ENCODE measurements at places on chromosomes 5 and 9. TPM values are rescaled to one million over a fixed set of nuclear protein-coding genes. Genes with fewer than 3 reads are reported as not detected.

GRCh38 chr9:976943-977837 is 735 bp downstream of the DMRT3 start:
- DNase-seq: peak; percentile 65

Gene LHX2
- 0.19 TPM for total RNA-seq

DNA sequence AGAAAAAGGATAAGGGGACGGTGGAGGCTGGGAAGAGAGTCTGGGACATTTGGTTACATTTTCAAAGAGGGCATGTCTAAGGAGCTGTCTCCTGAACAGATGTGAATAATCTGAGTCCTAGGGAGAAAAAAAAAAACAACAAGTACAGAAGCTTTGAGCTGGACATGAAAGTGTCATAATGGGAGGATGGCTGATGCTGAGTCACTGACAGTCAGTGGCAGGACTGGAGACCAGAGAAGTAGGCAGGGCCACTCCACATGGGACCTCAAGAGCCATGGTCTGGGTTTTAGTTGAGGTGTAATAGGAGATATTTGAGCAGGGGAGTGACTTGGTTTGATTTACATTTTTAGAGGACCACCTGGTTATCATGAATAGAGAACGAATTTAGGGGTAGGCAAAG is 70.6 kb downstream of the DPYSL3 start:
- no peak for DNase-seq

GRCh38 chr9:87868175-87868574 is 14.5 kb upstream of the SPATA31E1 start:
- DNase-seq: no peak

Gene DND1
- total RNA-seq: 15.5 TPM

DNA sequence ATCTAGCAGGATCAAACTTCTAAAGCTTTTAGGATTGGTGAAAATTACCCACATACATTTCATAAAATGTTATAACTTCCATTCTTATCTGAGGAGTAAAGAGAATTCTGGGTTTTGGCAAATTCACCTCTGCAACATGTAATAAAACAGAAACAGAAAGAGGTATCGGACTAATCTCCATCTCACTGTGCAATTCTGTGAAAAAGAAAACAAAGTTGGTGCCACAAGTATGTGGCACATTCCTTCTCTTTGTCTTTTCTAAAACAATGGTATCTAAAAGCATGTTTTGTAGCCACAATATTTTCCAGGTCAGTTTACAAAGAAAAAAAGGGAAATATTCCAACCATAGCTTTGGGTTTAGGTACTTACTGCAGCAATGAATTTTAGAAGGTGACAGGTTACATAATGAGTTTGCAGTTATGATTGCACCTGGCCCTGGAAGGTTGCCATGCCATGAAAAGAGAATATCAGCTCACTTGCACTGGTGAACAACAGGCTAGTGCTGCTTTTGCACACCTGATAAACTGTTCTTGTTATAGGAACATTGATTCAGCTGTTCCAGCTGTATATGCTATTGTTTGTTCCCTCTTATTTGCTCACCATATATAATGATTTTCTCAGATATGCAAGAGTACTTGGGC is 491.3 kb upstream of the MEF2C start:
- no peak for DNase-seq

Gene WDR38
- total RNA-seq: not detected

DNA sequence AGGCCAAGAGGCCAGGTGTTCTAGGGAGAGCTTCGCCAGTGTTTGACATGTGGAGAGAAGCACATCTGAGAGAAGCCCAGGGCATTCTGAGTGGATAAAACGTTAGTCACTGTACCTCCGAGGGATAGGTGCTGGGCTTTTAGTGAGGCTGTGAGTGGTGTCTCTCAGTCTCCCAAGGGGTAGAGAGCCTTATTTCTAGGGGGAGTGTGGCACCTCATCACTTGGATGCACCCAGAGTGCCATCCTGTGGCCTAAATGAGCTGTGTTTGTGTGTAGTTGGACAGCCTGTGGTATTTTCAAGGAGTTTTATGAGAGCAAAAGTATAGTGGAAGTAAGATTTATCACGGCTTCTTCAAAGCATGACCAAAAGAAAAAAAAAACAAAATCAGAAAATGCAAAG is 1046.9 kb upstream of the WWC1 start:
- peak; percentile 79 for DNase-seq

- DNase-seq: no peak
Observed at GRCh38 chr5:63155310-63155631, 576.7 kb downstream of the LRRC70 start.

Gene GAS1
- 6.1 TPM for total RNA-seq

DNA sequence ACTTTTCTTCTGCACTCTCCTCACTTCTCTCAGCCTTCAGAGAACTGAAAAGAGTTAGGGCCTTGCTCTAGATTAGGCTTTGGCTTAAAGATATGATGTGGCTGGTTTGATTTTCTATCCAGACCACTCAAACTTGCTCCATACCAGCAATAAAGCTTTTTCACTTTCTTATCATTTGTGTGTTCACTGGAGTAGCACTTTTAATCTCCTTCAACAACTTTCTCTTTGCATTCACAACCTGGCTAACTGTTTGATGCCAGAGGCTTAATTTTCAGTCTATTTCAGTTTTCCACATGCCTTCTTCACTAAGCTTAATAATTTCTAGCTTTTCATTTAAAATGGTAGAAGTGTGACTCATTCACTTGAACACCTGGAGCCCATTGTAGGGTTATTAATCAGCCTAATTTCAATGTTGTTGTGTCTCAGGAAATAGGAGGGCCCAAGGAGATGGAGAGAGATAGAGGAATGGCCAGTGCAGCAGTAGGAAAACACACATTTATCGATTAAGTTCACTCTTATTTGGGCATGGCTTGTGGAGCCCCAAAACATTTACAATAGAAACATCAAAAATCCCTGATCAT is 5.9 kb downstream of the ATPSCKMT start:
- DNase-seq: no peak

Gene PCYOX1L
- 14.7 TPM for total RNA-seq

DNA sequence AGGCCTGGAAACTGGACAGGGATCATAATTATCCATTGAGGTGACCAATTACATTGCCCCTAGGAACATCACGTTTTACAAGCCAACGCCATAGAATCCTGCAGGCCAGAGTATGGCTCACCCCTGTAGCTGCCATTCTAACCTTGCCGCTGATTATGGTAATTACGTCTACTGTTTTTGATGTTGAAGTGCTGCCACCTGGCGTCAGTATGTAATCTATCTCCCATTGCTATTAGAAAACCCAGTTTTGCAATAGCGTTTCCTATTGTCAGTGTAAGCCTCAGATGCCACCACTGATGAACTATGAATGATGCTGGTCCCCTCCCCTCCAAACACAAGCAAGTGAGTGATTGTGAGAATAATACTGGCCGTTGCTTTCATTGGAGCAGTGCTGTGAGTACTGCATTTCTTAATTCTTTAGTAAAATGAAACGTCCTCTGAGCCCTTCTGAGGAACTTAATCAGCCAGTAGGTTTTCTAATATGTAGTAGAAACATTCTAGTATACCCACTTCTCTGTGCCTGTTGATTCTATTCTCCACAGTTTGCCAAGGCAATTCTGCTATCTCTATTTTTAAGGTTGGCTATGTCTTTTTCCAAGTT is 100.5 kb upstream of the NMUR2 start:
- peak; percentile 83 for DNase-seq

Data from GM23338 (cell line).